ENCODE measurements at places on chromosomes 7 and 10.

DNA sequence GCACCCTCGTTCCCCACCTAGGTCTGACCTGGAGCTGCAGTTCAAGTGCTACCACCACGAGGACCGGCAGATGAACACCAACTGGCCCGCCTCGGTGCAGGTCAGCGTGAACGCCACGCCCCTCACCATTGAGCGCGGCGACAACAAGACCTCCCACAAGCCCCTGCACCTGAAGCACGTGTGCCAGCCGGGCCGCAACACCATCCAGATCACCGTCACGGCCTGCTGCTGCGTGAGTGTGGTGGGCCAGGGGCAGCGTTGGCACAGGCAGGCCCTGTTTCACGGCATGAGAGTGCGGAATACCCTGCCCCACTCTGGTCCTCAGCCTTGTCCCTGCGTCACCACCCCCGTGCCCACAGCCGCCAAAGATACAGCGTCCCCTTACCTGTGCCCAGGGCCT, 46.6 kb upstream of the PPIF start:
- DNase-seq = no peak

DNA sequence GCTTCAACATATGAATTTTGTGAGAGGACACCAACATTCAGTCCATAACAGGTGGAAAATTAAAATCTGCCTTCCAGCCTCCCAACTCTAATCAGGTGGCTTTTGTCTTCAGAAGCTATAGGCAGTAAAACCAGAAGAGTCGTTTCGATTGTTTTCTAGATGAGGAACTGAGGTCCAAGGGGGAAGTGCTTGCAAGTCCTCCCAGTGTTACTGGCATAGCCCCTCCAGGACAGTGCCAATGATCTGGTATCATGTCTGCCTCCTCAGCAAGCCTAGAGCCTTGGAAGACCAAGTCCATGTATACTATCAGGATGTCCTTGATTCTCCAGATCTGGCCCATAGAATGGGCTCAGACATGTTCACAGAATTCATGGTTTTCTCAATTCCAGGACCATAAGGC, 16.9 kb downstream of the CYP26A1 start:
- no peak for DNase-seq

DNA sequence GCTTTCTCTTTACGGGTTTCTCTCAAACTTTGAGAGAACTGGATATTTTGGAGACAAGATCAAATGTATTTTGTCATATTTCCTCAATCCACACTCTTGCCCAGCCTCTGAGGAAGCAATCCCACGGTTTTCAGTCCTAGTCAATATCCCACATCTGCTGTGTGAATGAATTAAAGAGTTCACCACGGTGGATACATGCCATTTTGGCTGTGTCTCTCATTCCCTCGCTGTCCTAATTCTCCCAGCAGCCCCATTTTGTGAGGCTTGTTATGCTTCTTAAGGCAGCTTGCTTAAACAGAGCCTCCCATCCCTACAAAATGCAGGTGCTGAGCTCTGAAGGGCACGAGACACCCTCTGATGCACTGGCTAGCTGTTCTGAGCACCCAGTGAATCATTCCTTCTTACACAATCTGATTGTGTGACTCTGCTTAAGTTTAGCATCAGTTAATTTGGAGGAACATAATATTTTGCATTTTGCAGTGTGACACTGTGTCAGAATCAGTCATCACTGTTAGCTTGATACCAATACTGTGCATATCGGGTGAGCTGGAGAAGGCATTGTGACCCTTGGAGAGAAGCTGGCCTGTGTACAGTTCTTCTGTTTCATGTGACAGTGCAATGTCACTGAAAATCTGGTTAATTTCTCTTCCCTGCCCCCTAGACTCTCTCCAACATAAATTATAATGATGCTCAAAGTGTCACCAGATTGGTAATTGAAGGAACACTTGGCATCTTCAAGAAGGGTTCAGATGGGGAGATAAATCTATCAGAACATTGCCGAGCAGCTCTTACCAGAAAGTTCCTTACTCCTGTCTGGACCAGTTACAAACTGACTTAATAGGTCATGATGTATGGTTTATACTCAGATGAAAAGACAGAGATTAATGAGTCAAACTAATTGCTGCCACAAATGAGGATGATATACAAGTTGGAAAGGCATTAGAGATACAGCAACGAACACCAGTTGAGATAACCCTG, 103.7 kb upstream of the AOAH start:
- no peak for DNase-seq

GRCh38 chr10:110765513-110766319, 106.0 kb upstream of the PDCD4 start:
- DNase-seq = no peak

DNA sequence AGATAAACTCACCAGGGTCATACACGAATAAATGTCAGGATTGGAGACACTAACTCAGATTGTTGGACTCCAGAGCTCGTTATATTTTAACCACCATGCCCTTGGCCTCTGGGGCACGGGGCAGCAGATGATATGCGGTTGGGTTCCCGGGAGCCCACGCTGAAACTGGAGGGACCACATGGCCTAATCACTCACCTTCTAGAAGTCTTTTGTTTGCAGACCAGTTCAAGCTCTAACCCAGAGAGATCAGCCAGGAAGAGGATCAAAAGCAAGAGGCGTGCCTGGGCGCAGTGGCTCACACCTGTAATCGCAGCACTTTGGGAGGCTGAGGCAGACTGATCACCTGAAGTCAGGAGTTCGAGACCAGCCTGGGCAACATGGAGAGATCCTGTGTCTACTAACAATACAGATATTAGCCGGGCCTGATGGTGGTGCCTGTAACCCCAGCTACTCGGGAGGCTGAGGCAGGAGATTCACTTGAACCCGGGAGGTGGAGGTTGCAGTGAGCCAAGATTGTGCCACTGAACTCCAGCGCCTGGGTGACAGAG, 42.6 kb upstream of the ECHDC3 start:
- no peak for DNase-seq

DNA sequence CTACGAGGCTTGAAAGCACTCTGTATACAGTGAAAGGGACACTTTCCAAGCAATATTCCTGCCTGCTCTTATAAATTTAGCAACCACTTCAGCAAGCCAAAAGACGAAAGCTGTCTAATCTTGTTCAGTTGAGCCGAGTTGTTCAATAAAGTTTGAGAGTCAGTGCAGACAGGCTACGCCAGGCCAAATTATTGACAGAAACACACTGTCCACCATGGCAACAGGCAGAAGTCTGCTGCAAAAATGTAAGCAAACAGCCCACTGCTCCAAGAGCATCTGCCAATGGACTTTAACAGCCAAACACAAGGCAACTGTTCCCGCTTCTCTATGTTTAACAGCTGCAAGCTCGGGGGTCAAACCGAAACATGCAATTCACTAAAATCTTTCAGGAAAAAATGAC, 85.7 kb downstream of the GLI3 start:
- no peak for DNase-seq

GRCh38 chr10:20254078-20254477, 437.8 kb downstream of the PLXDC2 start:
- no peak for DNase-seq

DNA sequence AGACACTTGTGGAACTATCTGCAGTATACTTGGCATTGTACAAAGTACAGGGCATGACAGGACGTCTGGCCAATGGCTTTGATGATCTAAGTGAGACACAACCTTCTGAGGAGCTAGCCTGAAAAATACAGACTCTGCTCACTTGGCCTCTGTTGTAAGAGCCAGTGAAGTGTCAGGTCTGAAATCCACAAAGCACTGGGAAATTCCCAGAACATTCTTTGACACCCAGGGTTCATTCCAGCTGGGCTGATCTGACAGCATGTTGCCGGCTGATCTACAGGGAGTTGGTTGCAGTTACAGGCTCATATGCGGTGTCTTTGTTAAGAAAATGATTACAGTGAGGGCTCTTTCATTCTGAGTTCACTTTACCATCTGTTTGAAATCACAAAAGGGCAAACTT, 354.6 kb downstream of the PHF14 start:
- no peak for DNase-seq

DNA sequence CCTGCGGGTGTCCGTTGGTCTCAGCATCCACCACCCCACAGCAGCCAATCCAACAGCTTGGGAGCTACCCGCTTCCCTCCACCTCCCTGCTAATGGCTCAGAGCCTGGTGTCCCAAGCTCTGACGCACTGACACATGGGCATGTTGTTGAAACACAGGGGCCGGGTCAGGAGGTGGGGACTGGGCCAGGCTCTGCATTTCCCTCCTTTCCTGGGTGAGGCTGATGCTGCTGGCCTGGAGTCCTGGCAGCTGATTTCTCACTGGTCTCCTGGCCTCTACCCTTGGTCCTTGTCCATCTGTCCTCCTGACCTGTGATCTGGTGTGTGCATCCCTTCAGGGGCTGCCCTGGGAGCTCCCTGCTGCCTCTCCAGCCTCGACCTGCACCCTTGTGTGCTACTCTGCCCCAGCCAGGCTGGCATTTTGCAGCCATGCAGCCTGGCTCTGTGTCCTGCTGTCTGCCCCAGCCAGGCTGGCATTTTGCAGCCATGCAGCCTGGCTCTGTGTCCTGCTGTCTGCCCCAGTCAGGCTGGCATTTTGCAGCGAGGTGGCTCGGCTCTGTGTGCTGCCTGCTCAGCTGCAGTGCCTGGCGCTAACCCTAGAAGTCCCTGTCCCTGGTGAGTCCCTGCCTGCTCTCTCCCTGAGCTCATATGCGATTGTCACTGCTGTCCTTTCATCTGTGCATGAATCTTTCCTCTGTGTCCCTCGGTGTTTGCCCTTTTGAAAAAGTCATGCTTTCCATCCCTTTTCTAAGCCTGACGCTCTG, 14.0 kb downstream of the AMZ1 start:
- DNase-seq = no peak

DNA sequence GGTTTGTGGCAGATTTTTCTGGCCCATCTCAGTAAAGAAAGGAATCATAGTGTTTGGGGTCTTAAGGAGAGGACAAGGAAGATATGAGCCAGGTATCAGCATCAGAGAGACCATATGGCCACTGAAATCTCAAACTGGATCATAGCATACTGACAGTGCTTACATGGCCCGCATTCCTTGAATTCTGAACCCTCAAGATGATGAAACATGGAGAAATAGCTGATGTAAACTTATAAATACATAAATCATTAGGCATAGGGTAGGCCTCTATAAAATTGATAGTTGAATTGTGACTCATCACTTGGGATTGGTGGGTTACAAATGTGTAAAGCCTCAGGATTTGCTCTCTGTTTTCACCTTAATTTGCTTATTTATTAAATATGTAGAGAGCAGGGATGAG, 688.5 kb downstream of the CNTNAP2 start:
- DNase-seq = no peak

DNA sequence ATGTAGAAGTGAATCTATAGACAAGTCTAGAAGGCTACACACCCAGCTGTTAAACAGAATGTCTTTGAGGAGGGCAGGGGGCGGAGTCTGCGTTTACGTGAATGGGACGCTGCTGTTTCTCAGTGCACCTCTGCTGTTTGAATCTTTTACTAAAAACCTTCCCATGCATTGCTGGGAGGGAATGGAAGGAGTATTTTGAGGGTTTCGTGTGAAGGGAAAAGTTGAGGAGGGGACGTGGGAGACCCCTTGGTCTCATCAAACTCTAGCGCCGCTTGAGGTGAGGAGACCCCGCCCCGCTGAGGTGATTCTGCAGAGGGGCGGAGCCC, 492 bp upstream of the VCL start:
- DNase-seq = peak; percentile 37

GRCh38 chr10:34601691-34602090, 213.4 kb downstream of the PARD3 start:
- no peak for DNase-seq

DNA sequence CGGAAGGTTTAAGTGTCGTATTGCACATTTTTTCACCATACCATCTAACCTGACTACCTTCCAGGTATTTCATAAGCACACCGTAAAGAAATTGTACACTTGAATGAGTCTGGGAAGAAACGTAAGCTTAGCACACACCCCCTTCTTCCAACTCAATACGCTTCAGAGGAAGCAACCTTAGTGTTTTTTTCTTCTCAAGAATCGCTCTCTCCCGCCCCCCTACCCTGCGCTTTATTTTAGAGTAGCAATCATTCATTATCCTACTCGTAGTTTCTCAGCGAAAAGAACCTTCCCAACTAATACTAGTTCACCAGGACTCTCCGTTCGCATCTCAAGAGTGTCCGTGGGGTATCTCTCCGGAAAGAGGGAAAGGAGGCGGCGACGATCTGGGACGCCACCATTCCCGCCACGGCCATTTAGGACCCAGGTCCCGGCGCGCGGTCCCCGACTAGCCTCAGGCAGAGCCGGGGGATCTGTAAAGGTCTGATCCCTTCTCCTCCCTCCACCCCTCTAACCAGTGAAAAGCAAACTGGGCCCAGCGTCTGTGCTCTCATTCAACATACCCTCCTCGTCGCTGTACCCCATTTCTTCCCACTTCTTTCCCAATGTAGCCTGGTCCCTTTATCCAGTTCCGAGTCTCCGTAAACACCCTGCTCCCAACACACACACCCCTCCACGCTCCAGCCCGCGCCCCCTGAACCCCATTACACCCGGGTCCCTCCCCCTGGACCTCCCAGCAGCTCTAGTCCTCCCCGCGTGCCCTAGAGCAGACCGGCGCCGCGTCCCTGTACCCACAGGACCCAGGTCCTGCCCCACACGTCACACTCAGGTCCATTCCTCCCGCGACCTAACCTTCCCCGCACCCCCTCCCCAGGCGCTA, 16.0 kb downstream of the MYOZ1 start:
- no peak for DNase-seq

GRCh38 chr10:22685926-22686325, 28.5 kb downstream of the PIP4K2A start:
- no peak for DNase-seq

GRCh38 chr10:66283874-66284464, 641.9 kb upstream of the LRRTM3 start:
- no peak for DNase-seq

GRCh38 chr10:119461380-119461779, 81.1 kb downstream of the RGS10 start:
- no peak for DNase-seq

- no peak for DNase-seq
These were observed 24.3 kb downstream of the DENND2A start for GRCh38 chr7:140616328-140616727.

DNA sequence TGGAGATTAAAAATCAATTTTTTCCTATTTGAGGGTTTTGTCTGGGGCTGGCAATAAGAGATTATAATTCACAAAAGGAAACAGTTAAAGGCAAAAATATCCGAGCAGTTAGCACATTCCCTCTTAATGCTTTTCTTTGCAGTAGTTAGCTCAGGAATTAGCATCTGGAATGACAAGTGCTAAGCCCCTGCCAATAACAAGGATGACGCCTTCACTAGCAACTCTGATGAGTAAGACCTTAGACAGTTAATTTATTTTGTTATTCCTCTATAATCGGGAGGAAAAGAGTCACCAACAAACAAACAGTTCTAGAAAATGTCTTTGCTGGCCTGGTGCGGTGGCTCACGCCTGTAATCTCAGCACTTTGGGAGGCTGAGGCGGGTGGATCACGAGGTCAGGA, 151.3 kb downstream of the TRIL start:
- no peak for DNase-seq

All from stimulated activated CD8-positive, alpha-beta memory T cell treated with anti-CD3 and anti-CD28 coated beads, Interleukin-4, amount 100 ng/mL, for 4 hours (primary cell).